ENCODE measurements at places on chromosomes 2 and 18.
A peak's percentile ranks its signal among the peaks of the same experiment; 100 is the strongest.

- DNase-seq: no peak
Observed at GRCh38 chr2:208164951-208165755, 1.8 kb upstream of the CRYGA start.

DNA sequence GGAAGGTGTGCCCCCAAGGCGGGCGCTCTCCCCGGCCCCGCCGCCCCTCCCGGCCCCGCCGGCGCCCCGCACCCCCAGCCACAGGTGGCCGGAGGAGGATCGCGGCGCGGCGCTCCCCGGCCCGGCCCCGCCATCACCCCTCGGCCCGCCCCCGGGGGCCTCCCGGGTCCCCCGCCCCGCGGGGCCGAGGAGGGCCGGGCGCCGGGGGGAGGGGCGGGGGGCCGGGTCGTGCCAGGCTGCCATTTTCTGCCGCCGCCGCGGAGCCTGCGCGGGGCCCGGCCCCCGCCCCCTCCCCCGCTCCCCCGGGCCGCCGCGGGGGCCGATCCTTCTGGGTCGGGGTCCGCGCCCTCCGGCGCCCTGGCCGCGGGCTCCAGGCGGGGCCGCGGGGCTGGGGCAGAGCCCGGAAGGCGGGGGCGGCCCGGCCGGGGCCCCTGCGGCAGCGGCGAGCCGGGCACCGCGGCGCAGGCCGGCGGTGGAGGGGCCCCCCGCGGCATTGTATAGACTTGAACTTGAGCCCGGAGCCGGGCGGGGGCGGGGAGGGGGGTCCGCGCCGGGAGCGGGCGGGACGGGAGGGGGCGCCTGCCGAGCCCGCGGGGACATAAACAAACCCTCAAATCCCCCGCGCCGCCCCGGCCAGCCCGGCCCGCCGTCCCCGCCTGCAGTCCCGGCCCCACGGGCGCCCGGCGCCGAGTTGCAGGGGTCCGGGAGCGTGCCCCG is 556 bp downstream of the DNMT3A start:
- peak; percentile 57 for DNase-seq

- DNase-seq: no peak
Observed at GRCh38 chr2:9300214-9300613, 93.6 kb downstream of the ASAP2 start.

- no peak for DNase-seq
Observed at GRCh38 chr2:181575650-181576025, 81.3 kb downstream of the CERKL start.

DNA sequence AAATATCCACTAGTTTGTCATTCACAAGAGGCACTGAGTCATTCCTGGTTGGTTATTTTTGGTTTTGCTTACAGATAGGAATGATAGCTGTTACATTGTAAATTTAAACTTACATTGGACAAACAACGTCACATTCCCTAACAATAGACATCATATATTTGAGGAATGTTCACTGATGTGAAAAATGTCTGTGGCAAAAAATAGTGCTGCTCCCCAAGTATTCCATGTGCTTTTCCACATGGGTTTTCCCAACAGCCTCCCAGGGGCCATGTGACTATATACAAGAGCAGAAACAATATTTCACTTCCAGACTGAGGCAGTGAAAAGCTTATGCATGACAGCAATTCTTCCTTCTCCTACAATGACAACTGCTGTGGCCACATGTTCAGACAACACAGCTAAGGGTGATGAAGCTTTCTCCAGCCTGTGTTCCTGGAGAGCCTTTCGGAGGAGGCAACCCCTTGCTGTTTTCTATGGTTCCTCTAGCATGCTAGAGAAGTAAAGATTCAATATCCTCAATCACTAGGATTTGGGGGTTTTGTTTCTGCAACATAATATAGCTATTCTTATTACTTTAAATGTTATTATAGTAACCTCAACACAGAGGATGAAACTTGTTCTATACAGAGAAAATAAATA is 202.7 kb downstream of the PTH2R start:
- DNase-seq: no peak

DNA sequence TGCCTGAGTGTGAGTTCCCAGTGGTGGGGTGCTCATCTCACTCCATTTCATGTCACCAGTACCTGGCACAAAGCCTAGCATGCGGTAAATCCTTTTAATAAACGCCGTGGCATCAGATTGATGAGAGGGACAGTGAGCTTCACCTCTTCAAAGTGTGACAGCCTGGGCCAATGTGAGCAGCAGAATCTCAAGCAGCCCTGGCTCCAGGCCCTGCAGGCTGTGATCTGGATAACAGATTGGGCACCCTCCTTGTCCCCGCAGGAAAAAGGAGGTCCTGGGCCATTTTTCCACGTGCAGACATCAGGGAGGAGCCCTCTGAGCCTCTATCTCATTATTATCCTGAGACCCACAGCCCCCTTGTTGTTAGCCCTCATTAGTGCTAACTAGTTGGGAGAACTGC is 34.8 kb downstream of the TET3 start:
- DNase-seq: no peak

DNA sequence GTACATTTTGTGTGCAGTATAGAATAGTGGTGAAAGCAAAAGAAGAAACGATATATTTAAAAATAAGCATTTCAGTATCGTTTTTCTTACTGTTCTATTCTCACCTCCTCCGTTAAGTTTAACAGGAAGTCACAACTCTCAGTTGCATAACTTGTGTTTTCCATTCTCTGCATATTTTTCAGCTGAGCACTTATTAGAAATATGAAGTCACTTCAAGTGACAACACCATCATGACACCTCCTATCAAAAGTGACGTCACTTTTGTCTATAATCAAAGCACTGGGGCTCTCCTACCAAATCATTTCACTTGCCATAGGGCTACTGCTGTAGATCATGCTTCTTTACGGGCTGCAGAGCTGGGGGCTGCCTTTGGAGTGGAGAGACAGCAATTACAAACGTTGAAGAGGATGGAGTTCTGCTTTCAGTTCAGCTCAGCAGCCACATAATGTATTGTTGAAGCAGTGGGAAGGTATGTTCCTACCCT is 36.3 kb downstream of the STAT4 start:
- DNase-seq: no peak

DNA sequence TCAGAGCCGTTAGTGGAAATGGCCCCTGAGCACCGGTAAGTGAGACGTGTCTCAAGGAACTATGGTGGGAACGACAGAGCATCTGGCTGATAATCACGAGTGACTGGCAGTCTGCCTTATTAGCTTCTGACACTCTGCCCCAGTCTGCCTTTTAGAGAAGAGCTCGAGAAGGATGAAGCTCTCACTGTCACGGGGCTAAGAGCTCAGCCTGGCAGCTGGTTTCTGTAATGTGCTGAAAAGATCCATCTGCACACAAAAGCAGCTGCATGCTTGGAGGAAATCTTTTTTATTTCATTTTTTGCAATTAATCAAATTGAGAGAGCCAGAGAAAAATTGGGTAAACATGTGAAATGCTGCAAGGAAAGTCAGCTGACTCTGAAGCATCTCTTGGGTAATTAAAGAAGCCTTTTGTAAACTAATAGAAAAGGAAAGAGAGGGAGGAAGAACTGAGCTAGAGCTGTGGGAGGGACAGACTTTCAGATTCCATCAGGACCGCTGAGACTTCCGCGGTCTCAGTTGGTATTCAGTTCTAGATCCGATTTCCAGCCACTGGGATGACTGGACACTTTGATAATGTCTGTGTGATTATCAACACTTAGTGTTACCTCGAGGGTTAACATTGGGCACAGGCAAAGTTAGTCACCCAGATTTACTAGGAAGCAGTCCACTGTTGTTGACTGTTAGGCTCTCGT is 24.4 kb downstream of the MBP start:
- peak; percentile 40 for DNase-seq

DNA sequence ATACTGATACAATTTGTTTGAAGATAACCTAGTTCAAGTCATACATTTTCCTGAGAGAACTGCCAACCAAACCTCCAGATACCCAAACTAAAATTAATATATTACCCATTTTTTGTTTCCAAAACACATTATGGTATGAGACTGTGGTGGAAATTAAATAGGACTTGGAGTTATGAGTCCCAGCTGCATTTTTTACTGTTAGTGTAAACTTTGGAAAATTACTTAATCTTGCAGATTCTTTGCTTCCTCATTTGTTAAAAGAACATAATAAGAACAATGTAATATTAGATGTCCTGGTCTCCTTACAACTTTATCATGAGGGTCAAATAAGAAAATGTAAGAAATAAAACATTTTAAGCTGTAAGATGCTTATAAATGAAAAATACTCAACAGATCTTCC is 98.2 kb upstream of the TRIB2 start:
- no peak for DNase-seq

DNA sequence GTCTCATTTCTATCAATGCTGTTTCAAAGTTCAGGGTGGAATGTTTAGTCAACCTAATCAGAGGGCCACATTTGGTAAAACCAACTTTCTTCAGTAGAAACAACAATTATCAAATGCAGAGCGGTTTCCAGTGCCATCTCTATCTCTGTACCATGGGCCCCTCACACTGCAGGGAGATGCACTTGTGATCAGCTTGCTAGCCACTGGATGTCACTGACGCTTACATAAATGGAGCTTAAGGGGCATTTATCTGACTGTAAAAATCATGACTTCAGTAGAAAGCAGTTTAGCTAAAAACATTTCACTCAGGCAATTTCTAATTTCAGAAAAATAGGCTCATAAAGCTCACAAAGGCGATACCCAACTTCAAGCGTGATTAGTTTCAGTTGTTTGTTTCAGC is 678.0 kb downstream of the ZEB2 start:
- DNase-seq: peak; percentile 23

DNA sequence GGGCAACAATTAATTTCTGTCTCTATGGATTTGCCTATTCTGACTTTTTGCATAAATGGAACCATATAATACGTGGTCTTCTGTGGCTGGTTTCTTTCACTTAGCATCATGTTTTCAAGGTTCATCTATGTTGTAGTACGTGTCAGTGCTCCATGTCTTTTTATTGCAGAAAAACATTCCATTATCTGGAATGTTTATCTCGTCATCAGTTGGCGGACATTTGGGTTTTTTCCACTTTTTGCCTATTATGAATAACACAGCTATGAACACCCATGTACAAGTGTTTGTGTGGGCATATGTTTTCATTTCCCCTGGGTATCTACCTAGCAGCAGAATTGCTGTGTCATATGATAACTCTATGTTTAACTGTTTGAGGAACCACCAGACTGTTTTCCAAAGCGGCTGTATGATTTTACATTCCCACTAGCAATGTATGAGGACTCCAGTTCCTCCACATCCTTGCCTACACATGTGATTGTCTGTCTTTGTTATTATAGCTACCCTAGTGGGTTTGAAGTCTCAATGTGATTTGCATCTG is 49.9 kb downstream of the MYO7B start:
- no peak for DNase-seq

DNA sequence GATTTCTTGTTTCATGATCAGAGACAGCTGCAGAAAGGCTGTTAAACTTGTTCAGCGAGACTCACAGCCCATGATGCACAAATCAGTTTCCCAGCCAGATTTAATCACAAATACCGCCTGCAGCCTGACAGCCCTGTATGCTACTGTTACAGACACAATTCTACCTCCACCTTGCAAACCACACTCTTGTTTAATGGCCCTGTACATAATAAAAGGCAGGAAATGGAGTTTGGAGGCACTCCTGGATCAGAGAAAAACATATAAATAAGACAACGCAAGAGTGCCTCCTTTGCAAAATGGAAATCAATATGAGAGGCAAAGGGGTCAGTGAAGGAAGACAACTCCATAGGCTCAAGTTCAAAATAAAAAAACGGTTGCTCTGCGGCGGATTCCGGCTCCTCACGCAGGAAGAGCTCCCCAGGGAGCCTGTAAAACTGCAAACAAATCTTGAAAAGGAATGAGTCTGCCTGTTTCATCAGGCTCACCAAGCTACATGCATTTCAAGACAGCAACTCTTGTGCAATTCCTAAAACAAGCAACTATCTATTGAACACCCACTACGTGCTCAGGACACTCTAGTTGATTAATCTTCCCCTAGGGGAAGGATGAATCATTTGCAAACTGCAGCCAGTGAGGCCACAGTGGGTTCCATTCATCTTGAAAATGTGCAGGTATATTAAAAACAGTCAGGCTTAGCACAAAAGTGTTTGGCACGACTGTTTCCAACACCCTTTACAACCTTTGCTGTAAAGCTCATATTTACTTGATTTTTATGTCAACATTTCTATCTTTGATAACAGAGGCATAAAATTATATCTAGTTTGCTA is 37.5 kb downstream of the TBC1D8 start:
- no peak for DNase-seq

GRCh38 chr2:96153991-96154431 is 8.8 kb upstream of the DUSP2 start:
- no peak for DNase-seq

- no peak for DNase-seq
Observed at GRCh38 chr2:152473151-152473857, 138.3 kb downstream of the FMNL2 start.

DNA sequence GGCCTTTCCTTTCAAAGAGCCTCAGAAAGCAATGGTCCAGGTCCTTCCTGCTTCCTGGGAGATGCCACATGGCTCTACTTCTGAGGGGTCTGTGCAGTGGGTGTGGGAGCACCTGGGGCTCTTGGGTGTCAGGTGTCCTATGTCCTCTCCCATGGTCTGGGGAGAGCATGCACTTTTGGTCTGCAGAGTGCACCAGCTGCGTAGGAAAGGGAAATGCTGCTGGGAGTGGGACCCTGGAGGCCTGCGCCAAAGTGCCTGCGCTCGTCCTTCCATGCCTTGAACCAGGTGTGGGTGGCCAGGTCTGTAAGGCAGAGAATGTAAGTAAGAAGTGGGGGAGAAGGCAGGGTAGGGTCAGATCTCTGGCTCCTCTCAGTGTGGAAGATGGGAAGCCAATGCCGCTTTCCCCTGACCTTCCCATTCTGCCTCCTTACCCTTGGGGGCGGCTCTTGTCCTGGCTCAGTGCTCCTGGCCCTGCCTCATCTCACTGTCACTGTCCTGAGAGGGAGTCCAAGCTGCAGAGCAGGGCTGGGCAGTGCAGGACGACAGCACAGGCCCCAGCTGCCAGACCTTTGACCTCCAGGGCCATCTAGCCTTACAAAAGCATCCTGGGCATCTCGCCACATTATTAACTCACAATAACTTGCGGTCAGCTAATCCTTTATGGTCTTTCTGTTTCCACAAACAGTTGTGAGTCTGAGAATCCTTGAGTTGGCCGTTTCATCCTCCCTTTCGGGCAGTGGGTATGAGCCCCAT is 6.6 kb upstream of the PROM2 start:
- DNase-seq: no peak

DNA sequence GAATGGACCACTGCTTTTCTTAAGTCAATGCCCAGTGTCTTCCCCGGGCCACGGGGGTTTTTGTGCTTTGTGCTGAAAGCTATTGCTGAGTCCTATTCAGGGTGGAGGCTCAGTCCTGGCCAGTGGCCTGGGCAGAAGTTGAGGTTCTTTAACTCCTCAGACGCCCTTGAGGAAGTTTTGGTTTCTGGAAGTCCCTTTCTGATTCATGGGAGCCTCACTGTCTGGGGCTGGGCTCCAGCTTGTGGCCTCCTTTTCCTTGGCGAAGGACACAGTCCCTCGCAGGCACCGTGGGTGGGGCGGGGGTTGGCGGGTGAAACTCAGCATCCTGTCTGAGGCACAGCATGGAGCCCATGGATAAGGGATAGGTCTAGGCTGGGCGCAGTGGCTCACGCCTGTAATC is 465.2 kb upstream of the HS6ST1 start:
- DNase-seq: no peak

DNA sequence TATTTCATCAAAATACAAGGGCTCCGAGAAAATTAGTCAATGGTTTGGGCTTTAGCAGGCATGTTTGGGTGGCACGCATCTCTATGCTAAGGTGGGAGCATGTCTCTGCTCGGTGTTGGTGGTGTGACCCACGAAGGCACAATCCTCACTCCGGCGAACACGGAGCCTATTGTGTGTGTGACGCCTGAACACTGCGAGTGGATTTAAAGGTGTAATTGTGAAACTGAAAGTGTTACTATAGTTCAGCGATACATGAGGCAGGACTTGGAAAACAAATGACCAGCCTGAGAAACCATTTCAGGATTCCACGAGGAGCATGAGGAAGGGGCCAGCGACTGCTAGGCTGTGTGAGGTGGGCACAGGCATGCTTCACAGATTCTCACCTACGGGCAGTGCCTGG is 41.7 kb upstream of the LDLRAD4 start:
- DNase-seq: no peak
